ENCODE measurements at places on chromosomes 4 and X. TPM values are rescaled to one million over a fixed set of nuclear protein-coding genes. Genes with fewer than 3 reads are reported as not detected.

- DNase-seq: no peak
Measured at GRCh38 chr4:77175201-77175611, 18.2 kb downstream of the CCNG2 start.

CYTL1 gene
- not detected for total RNA-seq

GRCh38 chr4:139682309-139682708, 16.7 kb downstream of the MGST2 start:
- no peak for DNase-seq

DNA sequence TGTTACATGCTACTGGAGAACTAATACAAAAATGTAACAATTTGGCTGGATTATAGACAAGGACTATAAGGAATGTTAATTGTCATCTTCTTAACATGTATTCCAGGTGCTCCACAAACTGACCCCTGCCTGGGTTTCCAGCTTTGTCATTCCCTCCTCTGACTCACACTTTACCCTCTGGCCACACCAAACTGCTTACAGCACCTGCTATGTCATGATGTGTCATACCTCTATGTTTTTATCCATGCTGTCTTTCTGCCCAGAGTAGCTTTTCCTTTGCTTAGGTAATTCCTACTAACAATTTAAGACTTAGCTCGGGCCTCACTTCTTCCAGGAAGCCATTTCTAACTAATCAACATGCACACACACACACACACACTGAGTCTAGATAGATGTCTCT, 14.0 kb upstream of the SHROOM4 start:
- DNase-seq: no peak

- DNase-seq: no peak
Measured at GRCh38 chr4:124903995-124904722, 191.6 kb upstream of the ANKRD50 start.

CHRDL1 gene
- 38.2 TPM for total RNA-seq

GRCh38 chr4:3366893-3367775, 74.3 kb downstream of the RGS12 start:
- no peak for DNase-seq

DNA sequence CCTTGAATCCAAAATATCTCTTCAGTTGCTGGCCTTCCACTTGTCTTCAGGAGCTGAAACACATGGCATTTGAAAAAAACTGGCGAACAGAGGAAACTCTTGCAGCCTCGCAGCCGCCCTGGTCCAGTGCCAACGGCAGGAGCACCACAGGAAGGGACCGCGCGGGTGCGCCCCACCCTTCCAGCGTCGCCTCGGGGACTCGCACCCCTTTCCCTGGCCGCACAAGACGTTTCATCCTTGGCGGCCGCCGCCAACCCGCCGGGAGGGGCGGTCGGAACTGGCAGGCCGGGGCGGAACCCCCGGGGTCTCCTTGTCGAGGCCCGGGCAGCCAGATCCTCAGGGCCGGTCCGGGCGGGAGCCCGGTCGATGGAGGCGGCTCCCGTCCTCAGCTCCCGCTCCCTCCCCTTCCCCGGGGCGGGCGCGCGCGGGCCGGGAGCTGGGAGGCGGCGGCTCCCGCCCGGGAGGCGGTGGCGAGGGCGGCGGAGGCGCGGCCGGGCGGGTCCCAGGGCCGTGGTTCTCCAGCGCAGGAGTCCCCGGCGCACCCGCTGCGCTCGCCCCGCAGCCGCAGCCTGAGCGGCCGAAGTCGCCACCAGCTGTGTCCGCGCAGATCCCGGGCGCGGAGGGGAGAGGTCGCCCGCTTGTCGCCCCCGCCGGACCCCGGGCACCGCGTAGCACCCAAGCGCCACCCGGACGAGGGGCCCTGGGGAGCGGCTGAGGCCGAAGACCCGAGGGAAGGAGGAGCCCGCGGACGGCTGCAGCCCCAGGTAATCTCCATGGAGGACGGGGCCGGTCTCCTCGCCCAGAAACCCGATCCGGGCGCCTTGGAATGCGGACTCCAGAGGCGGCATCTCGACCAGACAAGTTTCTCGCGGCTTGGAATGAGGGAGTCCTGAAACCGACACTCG, 886 bp upstream of the NDST3 start:
- DNase-seq: peak; percentile 79

- no peak for DNase-seq
Measured at GRCh38 chr4:139898293-139898692, 232.7 kb downstream of the MGST2 start.

DNA sequence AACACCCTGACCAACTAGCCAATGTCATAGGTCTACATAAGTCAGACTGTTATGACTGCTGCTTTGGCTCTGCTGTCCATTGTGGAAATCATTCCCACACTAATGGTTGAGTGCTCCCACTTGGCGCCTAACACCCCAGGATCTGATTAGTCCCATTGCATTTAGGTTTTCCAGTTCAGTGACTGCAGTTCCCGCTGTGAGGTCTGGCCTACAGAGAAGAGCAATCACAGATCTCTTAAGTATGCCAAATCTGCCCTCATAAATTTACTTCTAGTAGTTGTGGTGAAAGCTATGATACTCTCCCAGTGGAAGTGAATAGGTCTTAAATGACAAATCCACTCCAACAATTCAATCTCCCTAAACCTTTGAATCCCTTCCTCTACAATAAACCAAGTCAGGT, 77.3 kb upstream of the IL2 start:
- no peak for DNase-seq

- DNase-seq: no peak
Measured at GRCh38 chrX:67619253-67619652, 75.4 kb downstream of the AR start.

AVPR2 gene
- total RNA-seq: not detected

PFKFB1 gene
- total RNA-seq: 1.1 TPM

- DNase-seq: no peak
Measured at GRCh38 chr4:153260132-153260531, 55.9 kb downstream of the TRIM2 start.

DNA sequence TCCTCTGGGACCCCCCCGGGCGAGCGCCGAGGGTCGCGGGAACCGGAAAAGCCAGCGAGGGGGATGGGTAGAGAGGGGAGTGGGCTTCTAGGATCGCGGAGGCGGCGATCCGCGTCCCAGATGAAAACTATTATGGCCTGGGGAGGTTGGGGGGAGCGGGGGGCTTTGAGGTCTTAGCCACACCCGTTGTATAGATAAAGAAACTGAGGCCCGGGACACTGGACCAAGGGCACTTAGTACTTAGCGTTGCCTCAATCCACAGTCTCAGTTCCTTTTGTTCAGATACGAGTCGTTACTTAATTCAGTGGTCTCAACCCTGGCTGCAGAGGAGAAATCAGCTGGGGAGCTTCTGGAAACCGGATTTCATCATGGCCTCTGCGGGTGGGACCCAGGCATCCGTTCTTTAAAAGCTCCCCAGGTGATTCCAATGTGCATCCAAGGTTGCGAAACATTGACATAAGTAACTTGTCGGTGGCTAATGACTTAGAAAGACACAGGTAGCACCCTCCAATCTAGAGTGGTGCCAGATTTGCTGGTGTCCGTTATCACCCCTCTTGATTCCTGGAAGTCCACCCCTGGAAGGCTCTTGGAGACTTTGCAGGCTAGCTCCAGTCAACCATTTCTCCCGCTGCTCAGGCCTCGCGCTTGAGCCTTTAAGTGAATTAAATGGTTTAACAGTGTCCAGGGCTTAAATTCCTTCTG, 90.7 kb downstream of the GEMIN8 start:
- no peak for DNase-seq

GRCh38 chrX:9997524-9997923, 30.4 kb downstream of the CLDN34 start:
- no peak for DNase-seq
